ENCODE measurements at places on chromosomes 2 and 18. TPM values are rescaled to one million over a fixed set of nuclear protein-coding genes. Genes with fewer than 3 reads are reported as not detected.

- no peak for DNase-seq
These were observed 99.3 kb downstream of the BIN1 start for GRCh38 chr2:127007652-127008051.

The RUFY4 gene
- total RNA-seq, result not detected

DNA sequence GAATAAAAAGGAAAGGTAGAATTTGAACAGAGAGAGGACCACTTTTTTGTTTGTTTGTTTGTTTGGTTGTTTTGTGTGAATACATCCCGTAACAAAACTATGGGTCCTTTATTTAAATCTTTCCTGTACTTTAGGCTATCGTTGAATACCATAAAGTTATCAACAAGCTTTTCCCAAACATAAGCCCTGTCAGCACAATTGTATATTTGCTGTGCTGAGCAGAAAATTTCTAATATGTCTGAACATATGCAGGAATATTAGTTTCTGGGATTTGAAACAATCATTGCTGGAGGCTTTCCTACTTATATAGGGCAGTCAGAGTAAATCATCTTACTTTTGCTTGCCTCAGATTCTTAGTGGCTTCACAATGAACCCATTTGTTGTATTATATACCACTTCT, 536.4 kb downstream of the CNTNAP5 start:
- DNase-seq, result no peak

- no peak for DNase-seq
These were observed 44.7 kb upstream of the INHBB start for GRCh38 chr2:120301284-120301683.

GRCh38 chr2:106106622-106107508, 87.2 kb downstream of the UXS1 start:
- no peak for DNase-seq

GRCh38 chr18:34321066-34321465, 96.4 kb upstream of the NOL4 start:
- no peak for DNase-seq

DNA sequence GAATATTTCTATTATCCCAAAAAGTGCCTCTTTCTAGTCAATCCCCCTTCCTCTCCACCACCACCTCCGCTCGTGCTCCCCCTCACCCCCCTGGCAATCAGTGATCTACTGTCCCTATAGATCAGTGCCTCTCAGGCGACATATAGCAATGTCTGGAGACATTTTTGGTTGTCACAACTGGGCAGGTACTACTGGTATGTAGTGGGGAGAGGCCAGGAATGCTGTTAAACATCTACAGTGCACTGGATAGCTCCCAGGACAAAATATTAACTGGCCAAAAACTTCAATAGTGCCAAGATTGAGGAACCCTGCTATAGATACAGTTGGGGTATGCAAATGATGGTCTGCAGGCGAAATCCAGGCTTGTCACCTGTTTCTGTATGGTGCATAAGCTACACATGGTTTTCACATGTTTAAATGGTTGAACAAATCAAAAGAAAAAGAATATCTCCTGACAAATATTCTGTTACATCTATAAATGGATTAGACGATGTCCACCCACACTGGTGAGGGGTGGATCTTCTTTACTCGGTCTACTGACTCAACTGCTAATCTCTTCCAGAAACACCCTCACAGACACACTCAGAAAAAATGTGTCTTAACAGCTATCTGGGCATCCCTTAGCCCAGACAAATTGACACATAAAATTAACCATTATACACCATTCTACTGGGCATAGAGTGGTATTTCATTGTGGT, 25.5 kb downstream of the DPYSL5 start:
- no peak for DNase-seq

DNA sequence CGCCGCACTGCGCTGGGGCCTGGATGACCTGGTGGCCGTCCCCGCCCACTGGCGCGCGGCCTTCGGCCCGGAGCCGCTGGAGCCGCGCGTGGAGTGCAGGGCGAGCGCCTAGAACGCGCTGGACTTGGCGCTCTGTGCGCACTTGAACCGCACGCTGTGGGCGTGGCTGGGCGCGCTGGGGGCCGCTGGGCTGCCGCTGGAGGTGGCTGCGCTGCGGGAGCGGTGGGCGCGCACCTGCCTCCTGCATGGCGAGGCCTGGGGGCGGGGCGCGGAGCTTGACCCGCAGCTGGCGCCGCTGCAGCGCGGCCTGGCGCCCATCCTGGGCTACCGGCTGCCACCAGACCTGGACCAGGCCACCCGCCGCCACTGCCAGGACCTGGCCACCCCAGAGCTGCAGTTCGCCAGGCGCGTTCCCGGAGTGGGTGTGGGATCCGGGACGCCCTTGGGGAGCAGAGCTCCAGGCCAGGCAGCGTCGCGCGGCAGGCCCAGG, 9.9 kb downstream of the AQP12B start:
- DNase-seq, result no peak

- DNase-seq, result no peak
These were observed 55.9 kb downstream of the COPS8 start for GRCh38 chr2:237141571-237142051.

The HOXD3 gene
- total RNA-seq, result not detected

- DNase-seq, result no peak
These were observed 78.3 kb upstream of the SETBP1 start for GRCh38 chr18:44602380-44602779.

The FAM237A gene
- not detected for total RNA-seq

GRCh38 chr2:27021253-27022049, 11.3 kb upstream of the TMEM214 start:
- DNase-seq, result no peak

DNA sequence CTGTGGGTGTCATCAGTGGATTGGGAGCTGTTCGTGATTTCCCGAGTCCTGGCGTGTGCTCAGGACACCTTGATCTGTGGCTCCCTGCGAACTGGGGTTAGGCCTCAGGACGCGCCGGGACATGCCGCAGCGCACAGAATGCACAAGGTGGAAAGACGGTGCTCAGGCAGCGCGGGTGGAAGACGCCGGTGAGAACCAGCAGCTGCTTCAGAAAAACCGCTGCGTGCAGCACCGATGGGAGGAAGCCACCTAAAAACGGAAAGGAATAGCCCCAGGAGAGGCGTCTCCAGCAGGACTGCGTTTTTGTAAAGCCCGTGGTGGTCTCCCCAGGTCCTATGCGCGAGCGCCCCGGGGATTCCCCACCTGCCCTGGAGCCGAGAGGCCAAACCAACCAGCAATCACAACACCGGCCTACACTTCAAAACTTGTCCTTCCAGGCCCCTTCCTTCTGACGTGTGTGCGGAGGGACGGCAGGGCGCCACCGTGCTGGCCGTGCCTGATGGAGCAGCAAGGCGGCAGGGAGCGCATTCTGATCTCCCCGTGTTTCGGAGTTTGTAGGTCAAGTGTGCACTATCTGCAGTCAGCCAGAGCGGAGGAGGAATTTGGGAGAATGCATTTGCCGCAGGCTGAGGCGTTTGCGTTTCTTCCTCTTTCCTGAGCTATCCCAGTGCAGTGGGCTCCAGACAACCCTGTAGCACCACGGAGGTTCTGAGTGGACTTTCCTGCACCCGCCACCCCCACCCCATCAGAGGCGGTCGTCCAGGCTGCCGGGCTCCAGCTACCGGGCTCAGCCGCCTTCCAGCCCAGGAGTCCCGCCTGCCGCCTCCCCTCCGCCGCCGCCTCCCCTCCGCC, 32.2 kb downstream of the RTP5 start:
- DNase-seq, result no peak

- peak; percentile 67 for DNase-seq
These were observed 92.1 kb downstream of the ACKR3 start for GRCh38 chr2:236661762-236662110.

DNA sequence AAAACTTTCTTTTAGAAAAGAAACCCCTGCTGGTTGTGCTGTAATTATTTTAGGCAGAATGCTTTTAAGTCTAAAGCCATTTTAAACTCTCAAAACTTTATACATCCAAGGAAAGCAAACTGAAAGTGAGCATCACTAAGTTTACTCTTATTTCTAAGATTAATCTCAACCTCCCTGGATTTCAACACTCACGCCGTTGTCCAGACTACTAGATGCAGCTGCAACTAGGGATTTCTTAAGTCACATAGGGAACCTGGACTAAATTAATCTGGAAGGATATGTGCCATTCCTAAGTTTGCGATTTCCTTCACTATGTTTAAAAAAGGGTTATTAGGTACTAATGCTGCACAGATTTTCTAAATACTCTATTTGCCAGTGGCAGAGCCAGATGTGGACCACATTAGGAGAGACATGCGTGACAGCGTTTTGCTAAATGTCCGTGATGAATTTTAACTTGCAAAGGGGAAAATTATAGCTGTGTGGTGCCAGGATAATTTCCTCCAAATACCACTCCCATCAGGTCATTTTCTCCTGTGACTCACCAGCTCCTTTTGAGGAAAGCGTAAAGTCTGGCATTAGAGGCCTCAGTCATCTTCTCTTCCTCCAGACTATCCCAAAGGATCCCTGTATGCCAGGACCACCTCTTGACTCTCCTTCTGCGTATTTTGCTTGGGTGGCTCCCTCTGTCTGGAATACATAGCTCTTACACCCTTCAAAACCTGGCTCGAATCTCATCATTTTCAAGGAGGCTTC, 143.7 kb downstream of the ATL2 start:
- DNase-seq, result peak; percentile 69

- no peak for DNase-seq
These were observed 34.5 kb downstream of the RPL31 start for GRCh38 chr2:101036562-101036961.

DNA sequence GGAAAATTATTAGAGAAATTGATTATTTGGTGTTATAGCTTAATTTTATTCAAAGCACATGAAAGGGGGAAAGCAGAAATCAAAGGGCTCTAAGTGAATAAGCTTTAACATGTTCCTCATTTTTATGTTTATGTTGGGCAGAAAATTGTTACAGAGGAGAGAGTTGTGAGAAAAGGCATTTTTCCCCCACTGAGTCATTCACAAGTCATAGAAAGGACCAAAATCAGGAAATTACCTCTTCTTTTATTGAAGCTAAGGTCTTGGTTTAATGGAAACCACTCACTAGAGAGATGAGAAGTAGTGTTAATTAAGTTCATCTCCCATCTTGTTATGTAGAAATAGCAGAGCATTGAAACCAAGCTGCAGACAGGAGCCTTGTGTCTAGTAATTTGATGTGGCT, 175.3 kb upstream of the THUMPD2 start:
- no peak for DNase-seq

- DNase-seq, result no peak
These were observed 97.0 kb upstream of the SMAD2 start for GRCh38 chr18:48027401-48027963.

The PLCL1 gene
- 26.8 TPM for total RNA-seq

DNA sequence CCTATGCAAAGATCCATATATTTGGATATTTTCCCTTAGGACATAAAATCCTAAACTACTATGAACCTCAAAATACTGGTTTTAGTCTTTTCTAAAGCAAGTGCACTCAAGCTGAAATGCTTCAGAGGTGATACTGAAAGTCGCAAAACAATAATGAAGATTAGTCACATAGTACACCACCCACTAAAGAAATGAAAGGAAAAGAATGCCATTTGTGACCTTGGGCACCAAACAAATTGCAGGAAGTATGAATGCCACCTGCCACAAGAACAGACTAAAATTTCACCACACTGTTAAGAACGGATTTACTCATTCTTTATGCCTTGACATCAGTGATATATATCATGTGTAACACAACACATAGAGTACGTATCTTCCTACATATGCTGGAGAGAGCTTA, 161.5 kb downstream of the ZNF521 start:
- DNase-seq, result no peak

The ST8SIA3 gene
- not detected for total RNA-seq

DNA sequence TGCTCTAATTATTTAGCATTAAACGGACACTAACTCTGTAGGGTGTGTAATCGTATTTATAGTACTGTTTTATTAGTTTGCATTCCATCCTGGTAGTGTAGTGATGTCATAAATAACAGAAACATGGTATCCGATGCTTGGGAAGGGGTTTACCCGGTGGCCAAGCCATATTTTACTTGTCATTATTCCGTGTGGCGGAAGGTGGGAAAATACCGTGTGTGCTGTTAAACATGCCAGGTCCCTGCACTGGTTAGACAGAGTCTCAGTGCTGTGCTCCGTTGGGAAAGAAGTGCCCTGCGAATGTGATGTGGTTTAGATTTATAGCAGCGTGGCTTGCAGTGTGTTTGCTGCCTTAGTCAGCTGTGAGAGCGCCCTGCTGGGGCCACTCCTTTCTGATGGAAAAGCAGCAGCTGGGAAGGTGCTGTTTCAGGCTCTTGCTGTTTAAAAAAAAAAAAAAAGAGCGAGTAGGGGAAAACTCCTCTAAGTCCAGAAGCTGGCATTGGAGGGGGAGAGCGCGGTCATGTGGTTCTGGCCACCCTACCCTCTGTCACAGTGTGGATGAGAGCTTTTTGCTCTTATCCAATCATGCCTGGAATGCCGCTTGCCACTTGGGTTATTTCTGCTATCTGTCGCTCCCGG, 211.0 kb downstream of the NEDD4L start:
- DNase-seq, result peak; percentile 60

The FAM110C gene
- 12.4 TPM for total RNA-seq

DNA sequence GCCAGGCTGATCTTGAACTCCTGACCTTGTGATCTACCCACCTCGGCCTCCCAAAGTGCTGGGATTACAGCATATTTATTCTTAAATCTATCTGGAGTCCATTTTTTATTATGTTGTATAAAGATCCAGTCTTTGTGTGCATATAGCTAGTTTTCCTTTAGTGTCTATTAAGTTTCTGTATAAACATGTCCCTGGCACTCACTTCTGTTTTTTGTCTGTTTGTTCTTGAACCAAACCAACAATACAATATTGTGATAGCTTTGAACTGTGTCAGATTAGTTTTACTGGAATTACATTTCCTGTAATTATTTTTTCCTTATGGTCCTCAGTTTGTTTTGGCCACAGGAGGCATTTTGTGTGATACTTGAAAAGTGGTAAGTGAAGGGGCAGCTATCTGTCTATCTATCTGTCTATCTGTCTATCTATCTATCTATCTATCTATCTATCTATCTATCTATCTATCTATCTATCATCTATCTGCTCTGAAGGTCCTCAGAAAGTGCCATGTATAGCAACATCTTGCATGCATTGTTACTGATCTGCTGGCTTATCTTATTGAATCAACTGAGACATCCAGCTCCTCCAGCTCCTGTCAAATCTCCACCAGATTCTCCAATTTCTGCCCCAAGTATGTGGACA, 70.9 kb upstream of the ACVR1 start:
- DNase-seq, result no peak

- peak; percentile 11 for DNase-seq
These were observed 125.9 kb downstream of the LYPD1 start for GRCh38 chr2:132544006-132544630.

- DNase-seq, result no peak
These were observed 68.1 kb upstream of the SPRED2 start for GRCh38 chr2:65500310-65501040.

GRCh38 chr2:43340066-43340465, 113.7 kb upstream of the ZFP36L2 start:
- no peak for DNase-seq

GRCh38 chr2:152062125-152063091, 36.4 kb downstream of the CACNB4 start:
- DNase-seq, result no peak

DNA sequence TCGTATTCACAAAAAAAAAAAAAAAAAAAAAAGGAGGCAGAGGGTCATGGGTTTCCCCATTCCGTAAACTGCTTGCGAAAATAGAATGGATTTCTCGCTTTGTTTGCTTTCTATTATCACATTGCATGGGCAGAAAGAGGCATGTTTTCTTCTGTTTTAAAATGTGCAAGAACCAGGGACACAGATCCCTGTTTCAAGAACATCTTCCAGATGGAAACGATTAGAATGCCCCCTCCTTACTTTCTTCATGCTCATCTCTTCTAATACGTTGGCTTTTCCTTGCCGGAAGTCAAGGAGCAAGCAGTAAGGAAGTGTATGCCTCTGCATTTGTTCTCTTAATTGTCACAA, 51.0 kb upstream of the ZNF516 start:
- no peak for DNase-seq
